ENCODE measurements at places on chromosomes 2 and 18.

GRCh38 chr2:44137872-44138551 lies 30.7 kb upstream of the PPM1B start:
- DNase-seq: no peak

DNA sequence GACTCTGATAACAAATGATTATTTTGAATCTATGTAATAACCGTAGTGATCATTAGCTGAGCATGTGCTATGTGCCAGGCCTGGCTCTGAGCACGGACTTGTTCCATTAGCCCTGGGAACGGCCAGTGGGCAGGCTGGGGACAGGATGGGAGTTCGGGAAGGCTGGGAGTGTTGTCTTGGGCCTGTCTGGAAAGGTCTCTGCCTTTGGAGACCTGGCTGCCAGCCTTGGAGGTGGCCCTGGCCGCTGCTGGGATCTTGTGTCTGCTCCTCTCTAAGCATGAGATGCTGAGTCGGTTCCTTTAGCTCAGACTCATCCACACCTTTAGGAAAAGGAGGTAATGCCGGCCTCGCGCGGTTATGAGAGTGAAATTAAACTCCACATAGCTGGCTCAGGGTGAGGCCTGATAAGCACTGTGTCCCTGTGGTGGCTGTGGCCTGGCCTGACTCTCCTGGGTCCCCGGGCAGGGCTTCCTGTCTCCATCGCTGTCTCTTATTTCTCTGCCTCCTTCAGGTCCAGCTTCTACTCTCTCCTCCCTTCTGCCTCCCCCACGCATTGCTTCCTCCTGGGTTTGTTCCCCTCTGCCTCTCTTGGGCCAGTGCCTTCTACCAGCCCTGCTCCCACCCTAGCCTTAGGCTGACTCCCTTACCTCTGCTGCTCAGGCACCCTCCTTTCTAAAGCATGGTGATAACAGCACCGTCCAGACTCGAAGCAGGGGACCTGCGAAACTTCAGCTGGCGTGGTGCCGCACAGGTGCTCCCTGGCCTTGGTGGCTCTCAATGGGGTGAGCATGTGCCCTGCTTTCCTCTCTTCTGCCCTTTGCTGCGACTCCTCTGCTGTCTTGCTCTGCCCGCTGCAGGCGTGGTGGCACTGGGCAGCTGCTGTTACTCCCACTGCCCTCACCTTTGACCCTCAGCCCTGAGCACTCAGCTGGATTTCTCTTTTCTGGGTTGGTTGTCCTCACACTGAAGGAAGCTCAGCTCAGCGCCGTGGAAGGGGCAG lies 41.8 kb downstream of the NCK2 start:
- no peak for DNase-seq

DNA sequence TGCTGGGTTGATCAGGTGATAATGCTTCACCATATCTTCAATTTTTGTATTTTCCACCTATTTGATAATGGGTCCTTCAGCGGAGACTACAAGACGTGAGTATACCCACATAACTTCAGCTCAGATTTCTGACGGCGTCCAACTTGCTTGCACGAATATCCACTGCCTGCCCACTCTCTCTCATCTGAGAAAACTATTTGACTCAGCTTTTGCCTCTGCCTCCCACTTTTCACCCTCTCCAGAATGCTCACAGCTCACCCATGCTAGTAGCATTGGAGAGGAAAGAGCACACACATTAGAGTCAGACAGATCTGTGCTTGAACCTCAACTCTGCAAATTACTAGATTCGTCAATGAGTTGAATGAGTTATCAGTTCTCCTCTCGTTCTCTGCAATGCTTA lies 166.8 kb downstream of the BCL2 start:
- no peak for DNase-seq

DNA sequence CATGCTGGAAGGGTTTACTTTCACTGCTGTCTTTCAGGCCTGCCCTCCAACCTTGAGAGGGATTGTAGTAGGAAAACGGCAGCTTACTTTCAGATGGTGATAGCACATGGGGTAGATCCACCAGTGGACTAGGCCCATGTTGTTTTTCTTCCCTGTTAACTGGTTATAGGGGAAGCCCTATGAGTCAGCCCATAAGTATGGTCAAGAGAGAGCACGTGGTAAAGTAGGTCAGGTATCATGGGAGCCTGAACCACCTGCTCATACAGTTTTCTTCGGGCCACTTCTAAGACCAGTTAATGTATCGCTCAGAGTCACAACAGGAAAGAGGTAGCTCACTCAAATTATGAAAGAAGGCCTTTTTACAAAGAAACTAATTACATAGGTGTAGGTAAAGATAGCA lies 33.0 kb downstream of the PDK1 start:
- no peak for DNase-seq

DNA sequence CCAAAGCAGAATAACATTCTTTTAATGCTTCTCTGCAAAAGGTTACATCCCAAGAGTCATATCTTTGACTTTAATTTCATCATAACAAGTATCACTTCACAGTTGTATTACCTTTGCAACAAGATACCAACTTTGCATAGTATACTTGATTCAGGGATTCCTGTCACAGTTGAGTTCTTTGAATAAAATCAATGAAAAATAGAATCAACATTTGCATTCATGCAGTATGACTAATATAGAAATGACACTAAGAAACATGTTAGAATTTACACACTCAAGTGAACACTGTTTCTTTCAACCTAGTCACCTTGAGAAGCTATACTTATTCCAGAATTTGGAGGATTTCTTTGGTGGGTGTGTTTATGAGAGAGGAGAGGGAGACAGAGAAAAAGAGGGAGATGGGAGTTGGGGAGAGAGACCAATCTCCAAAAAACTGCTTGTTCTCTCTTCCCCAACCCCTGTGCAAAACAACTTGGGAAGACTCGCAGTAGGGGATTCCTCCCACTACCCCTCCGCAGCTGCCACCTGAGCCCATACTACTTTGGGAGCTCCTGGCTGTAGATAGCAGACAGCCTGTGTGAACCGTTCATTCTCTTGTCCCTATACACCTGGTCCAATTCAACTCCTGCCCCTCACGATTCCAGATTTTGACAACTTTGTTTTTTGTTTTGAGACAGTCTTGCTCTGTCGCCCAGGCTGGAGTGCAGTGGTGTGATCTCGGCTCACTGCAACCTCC lies 57.7 kb downstream of the PELI1 start:
- DNase-seq: no peak

- DNase-seq: no peak
These were observed 89.6 kb downstream of the GBX2 start for GRCh38 chr2:236078297-236079255.

DNA sequence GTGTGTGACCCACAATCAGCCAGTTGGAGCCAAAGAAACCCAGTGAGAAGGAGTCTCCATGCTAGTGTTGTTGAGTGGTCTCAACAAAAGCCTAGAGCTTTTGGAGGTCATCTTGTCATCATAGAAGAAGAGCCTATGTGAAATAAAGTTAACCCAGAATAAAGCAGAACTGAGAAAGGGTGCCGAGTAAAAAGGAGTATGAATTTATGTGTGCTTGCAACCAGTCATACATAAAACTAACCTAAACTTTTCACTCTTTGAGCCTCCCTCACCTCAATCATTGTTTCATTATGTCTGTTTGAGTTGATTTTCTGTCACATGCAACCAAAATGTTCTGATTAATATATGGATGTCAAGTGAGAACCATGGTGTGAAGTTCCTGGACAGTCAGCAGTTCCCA lies 599.3 kb upstream of the ZEB2 start:
- no peak for DNase-seq

Data from stimulated activated CD4-positive, alpha-beta T cell treated with anti-CD3 and anti-CD28 coated beads, TNF-alpha, amount 100 ng/mL, for 48 hours (primary cell).